ENCODE measurements at places on chromosomes 1 and 21.

DNA sequence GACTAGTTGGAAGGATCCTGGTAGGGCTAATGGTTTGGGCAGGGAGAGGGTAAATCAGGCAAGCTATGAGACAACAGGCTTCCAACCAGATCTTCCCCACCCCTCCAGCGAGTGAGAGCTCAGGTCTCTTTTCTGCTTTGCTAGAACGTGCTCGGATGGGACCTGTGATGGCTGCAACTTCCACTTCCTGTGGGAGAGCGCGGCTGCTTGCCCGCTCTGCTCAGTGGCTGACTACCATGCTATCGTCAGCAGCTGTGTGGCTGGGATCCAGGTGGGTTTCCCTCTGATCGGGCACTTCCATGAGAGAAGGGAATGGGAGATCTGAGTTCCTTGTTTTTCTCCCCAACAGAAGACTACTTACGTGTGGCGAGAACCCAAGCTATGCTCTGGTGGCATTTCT, 14.0 kb upstream of the SARS1 start:
- no peak for DNase-seq
- H3K4me1 ChIP-seq = peaks cover 11% of the 10 kb centered on the region
- H3K27me3 ChIP-seq = no peaks in the 10 kb centered on the region
- no peak overlapping the region for H3K4me3 ChIP-seq

DNA sequence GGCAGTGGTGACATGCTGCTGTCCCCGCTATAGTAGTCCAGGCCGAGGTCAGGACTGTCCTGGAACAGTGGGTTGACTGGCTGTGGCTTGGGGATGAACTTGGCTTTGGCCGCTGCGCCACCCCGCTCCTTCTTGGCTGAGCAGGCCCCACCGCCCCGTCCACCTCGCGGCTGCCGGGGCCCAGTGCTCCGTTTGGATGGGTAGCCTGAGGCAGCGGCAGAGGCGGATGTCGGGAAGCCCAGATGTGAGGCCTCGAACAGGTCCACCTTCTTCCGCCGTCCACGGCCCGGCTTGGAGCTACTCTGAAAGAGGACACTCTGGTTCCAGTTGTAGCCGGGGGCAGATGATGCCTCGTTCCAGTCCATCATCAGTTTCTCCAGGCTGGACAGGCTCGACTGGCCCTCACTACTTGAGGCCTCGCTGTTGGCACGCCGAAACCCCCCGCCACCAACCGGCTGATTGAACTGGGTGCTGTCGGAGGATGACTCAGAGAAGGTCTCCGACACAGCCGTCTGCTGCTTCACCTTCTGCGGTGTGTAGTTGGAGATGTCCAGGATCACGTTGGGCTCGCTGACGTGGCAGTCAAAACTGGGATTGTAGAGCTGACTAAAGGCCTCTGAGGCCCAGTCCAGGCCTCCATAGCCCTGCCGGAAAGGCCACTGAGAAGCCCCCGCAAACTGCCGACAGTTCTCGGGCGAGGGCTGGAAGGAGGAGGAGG, 55.6 kb downstream of the AHDC1 start:
- H3K36me3 ChIP-seq = peaks cover 24% of the 10 kb centered on the region
- no peak for DNase-seq
- no peak overlapping the region for H3K4me3 ChIP-seq
- no peaks in the 10 kb centered on the region for H3K4me1 ChIP-seq
- H3K27me3 ChIP-seq = no peaks in the 10 kb centered on the region

GRCh38 chr1:77534456-77534855, 148.0 kb downstream of the ZZZ3 start:
- H3K27me3 ChIP-seq = no peaks in the 10 kb centered on the region
- DNase-seq = no peak
- no peak overlapping the region for H3K4me3 ChIP-seq
- H3K4me1 ChIP-seq = no peaks in the 10 kb centered on the region

DNA sequence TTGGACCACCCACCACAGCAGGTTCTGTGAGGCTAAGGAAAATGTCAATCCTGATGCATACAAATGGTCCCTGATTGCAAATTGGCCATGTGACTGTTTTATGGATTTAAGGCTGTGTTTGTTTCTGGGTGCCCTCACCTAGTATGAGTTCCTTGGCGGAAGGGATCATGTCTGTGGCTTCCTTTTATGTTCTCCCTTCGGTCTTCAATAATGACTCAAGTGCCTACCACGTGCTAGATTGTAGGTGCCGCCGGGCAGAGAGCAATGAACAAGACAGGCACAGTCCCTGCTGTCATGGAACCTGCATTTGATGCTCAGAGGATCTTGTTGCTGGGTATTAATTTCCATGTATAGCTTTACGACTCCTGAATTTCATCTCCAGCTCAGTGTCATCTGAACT, 9.8 kb upstream of the VWA5B1 start:
- no peaks in the 10 kb centered on the region for H3K27me3 ChIP-seq
- no peaks in the 10 kb centered on the region for H3K36me3 ChIP-seq
- DNase-seq = no peak
- H3K27ac ChIP-seq = no peak overlapping the region

DNA sequence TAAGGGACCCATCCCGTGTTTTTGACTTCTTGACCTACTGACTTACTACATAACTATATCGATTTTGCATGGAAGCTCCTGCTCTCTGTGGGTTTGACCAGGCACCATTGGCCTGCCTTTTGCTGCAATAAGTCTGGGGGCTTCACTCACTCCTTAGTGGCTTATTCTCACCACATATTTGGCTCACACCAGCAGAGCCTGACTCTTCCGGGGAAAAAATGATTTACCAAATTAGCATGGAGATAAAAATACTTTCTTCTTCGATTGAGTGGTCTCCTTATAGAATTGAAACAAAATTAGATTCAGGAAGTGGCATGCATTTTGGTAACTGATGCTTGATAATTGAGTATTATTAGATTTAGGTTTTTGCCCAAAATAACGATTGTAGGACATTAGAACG, 129.7 kb downstream of the RUNX1 start:
- no peak overlapping the region for H3K4me3 ChIP-seq
- no peaks in the 10 kb centered on the region for H3K27me3 ChIP-seq
- H3K36me3 ChIP-seq = no peaks in the 10 kb centered on the region
- no peak overlapping the region for H3K27ac ChIP-seq

- H3K4me1 ChIP-seq = peaks cover 6% of the 10 kb centered on the region
- no peak overlapping the region for H3K27ac ChIP-seq
- no peak for DNase-seq
- H3K36me3 ChIP-seq = no peaks in the 10 kb centered on the region
- H3K4me3 ChIP-seq = no peak overlapping the region
Observed at GRCh38 chr1:31532173-31532572, 44.1 kb upstream of the TINAGL1 start.

GRCh38 chr21:35273333-35273732, 224.2 kb upstream of the RUNX1 start:
- no peak overlapping the region for H3K4me3 ChIP-seq
- no peak for DNase-seq
- H3K36me3 ChIP-seq = no peaks in the 10 kb centered on the region
- H3K4me1 ChIP-seq = no peaks in the 10 kb centered on the region

DNA sequence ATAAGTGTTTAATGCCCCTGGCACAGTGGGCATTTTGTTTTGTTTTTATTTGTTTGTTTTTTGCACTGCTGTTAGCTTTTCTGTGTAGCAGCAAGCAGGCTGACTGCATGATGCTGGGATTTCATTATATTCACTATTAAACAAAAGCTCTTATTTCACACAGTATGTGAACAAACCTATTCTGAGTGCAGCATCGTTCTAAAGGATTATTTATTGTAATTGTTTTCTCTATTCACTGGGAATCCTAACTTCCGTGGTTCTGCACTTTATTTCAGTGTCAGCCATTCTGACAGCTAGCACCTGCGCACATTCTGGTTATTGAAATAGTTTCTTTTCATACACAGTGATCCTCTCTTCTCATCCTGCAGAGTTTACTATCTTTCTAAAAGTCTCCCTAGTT, 595.0 kb downstream of the NEGR1 start:
- no peak for DNase-seq
- H3K4me1 ChIP-seq = no peaks in the 10 kb centered on the region
- H3K27me3 ChIP-seq = no peaks in the 10 kb centered on the region
- H3K4me3 ChIP-seq = no peak overlapping the region
- no peaks in the 10 kb centered on the region for H3K36me3 ChIP-seq

- H3K27ac ChIP-seq = no peak overlapping the region
- no peaks in the 10 kb centered on the region for H3K27me3 ChIP-seq
- no peak for DNase-seq
Observed at GRCh38 chr1:214702556-214702955, 99.6 kb downstream of the CENPF start.

DNA sequence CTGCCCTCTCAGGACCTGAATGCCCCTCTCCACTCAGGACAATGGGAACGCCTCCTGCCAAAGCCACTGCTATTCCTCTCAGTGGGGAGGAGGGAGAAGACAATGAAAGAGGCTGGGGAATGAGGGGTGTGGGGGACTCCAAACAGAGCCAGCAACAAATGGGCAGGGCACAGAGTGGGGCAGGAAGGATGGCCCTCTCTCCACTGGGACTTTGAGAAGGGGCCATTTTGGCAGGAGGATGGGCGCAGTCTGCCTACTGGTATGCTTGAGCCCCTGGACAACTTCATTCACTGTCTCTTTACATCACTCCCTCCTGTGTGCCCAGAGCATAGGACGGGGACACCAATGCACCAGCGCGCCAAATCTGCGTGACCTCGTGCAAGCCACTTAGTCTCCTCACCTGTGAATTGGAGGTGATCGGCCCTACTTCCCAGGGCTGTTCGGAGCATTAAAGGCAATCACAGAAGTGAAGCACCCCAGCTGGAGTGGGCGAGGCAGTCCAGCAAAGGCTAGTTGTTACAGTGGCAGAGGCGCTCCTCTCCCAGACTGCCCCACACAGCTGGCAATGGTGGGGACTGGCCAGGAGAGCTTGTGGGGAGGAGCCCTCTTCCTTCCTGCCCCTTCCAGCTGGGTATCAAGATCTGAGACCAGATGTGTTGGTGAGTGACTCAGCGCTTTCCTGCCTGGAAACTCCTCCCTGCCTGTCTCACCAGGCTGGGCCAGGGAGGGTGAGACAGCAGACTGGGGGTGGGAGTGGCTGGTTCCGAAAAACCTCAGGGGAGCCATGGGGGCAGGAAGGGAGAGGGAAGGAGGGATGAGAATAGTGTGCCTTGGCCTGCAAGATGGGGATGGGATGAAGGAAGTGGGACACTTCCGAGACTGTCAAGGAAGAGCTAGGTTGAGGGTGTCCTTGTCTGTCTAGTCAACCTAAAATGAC, 22.4 kb upstream of the SYNC start:
- no peaks in the 10 kb centered on the region for H3K4me1 ChIP-seq
- DNase-seq = no peak
- H3K27ac ChIP-seq = no peak overlapping the region
- H3K27me3 ChIP-seq = peaks cover 20% of the 10 kb centered on the region
- no peak overlapping the region for H3K4me3 ChIP-seq

- H3K27me3 ChIP-seq = peaks cover 22% of the 10 kb centered on the region
- peaks cover 3% of the 10 kb centered on the region for H3K4me1 ChIP-seq
- peak; percentile 9 for DNase-seq
- no peak overlapping the region for H3K27ac ChIP-seq
- no peaks in the 10 kb centered on the region for H3K36me3 ChIP-seq
Observed at GRCh38 chr1:75615613-75616435, 4.9 kb upstream of the SLC44A5 start.

DNA sequence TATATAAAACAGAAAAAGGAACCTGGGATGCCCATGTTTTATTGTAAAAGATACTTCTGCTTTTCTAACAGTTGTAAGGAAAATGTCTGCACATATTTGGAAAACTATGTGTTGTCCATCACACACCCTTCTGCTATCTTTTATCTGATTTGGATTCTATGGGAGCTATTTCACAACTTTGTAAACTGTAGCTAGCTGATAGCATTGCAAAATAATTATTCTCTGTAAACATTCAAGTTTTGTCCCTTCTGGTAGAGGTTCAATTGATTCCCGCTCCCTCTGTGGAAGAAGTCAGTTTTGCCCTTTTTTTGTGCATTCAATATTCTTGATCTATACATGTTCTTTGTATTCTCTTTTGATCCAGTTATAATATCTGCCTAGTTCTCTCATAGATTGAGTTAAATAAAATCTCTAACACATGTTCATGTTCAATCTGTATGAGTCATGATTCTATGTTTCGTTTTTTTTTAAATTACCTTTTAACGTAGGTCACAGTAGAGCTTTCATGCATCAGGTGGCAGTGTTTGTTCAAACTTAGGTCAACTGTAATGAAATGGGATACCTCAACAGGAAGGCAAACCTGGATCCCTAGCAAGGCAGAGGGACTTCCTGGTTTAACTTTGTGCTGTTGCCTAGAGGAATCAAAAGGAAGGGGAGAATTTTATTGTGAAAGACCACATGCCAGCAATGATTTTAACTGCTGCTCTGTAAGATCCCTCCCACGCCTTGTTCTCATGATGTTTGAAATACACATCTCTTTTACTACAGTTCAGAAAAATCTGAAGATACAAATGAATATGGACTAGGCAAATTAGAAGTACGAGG, 26.0 kb upstream of the BCL9 start:
- H3K36me3 ChIP-seq = no peaks in the 10 kb centered on the region
- no peak overlapping the region for H3K27ac ChIP-seq
- DNase-seq = no peak

DNA sequence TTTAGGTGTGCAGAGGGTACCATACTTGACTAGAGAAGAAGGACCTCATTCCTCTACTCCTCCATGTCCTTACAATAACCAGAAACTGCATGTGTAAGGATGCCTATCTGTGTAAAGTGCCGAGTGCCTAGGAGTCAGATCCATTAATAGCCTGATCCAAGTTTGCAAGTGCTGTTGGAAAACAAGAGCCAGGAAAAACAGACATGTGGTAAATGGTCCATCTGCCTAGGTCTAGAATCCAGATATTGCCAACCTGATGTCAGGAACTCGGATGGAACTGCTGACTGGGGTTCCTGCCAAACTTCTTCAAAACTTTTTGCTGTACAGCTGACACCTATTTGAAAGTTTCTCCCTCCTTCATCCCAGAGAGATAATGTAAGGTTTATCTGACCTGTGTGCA, 239.4 kb upstream of the CAMK1G start:
- H3K4me3 ChIP-seq = no peak overlapping the region
- H3K27ac ChIP-seq = no peak overlapping the region
- no peak for DNase-seq

GRCh38 chr21:15050568-15051377, 14.0 kb downstream of the NRIP1 start:
- H3K4me1 ChIP-seq = peaks cover 8% of the 10 kb centered on the region
- no peak for DNase-seq
- no peak overlapping the region for H3K27ac ChIP-seq
- H3K27me3 ChIP-seq = no peaks in the 10 kb centered on the region
- peak overlapping the region; percentile 64 for H3K4me3 ChIP-seq

- H3K27ac ChIP-seq = no peak overlapping the region
- no peak for DNase-seq
- no peaks in the 10 kb centered on the region for H3K4me1 ChIP-seq
- no peak overlapping the region for H3K4me3 ChIP-seq
Observed at GRCh38 chr1:232868793-232869491, 63.7 kb downstream of the MAP10 start.

- no peak overlapping the region for H3K27ac ChIP-seq
- peaks cover 6% of the 10 kb centered on the region for H3K4me1 ChIP-seq
Observed at GRCh38 chr1:1597275-1597930, 2.5 kb downstream of the FNDC10 start.
